Neural crest cell (in vitro differentiated cells): ENCODE measurements at places on chromosomes 6 and 20. TPM values are rescaled to one million over a fixed set of nuclear protein-coding genes. Genes with fewer than 3 reads are reported as not detected.

Gene SNX9
- total RNA-seq, result 18.1 and 19.1 TPM in 2 replicates

Gene GSTA3
- not detected in 2 replicates for total RNA-seq

Gene MBOAT1
- total RNA-seq, result 11.4 and 12.0 TPM in 2 replicates

Gene SNAP91
- total RNA-seq, result 8.1 and 8.7 TPM in 2 replicates

Gene RFX6
- total RNA-seq, result not detected in 2 replicates

Gene PIM1
- 8.6 and 9.1 TPM in 2 replicates for total RNA-seq
